ENCODE measurements at places on chromosomes 5 and 9.

- no peak for DNase-seq
Measured at GRCh38 chr5:171650597-171650996, 135.0 kb upstream of the SMIM23 start.

- DNase-seq: no peak
Measured at GRCh38 chr9:97307091-97307490, 368 bp upstream of the CCDC180 start.

- DNase-seq: no peak
Measured at GRCh38 chr9:89753472-89754055, 148.8 kb downstream of the GADD45G start.

GRCh38 chr9:108056084-108056804 lies 566.7 kb upstream of the KLF4 start:
- DNase-seq: no peak

DNA sequence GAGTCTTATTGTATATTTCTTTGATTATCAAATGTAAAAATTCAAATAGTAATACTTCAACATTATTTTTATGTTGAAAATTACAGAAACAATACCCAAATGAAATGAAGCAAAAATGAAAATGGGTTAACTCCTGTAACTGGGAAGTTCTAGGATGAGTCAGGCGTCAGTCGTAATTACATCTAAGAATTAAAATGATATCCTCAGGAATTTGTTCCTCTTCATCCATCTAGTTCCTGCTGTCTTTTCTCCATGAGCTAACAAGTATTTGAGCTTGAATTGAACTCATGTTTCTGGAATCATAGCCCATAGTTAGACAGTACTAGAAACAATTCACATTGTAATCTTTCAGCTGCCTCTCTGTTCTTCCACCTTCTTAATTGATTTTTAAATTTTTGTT lies 568.3 kb upstream of the TLE4 start:
- DNase-seq: no peak

DNA sequence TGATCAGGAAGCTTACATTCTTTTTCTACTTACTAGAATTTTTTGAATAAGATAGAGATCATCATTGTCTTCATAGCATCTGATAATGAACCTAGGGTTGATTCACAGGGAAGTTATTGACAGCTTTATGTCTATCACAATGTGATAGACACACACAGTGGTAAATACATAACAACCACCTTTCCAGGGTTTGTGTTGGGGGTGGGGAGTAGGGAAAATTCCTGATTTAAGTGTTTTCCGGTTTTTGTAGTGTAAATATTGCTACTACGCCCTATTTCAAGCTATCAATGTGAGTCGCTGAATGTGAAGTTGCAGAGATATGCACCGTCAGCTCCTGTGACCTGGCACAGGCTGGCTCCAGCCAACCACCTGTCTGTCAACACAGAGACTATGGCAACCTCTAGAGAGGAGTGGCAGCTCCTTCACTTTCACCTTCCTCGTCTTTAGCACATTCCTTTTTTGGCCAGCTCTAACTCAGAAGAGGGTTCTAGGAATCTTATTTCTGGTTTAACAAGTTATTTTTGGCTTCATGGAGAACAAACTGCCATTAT lies 224.9 kb downstream of the MAT2B start:
- DNase-seq: no peak

- no peak for DNase-seq
Measured at GRCh38 chr5:31944684-31945445, 229.3 kb downstream of the GOLPH3 start.

DNA sequence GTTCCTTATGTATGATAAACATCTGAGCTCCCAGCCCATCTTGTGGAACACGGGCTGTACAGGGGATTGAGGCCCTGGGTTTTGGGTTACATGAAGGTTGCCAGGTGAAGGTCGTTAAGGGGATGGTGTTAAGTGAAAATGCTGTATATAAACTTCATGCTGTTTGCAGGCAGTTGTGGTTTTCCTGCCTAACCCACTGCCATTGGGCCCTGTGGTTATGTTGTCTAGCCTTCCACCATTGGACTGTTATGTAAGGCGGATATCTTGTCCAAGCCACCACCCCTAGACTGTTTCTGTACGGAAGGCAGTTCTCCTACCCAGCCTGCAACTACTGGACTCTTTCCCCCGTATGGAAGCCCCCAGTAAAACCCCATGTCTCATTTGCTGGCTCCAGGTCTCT lies 246.1 kb downstream of the KIF4B start:
- no peak for DNase-seq

- no peak for DNase-seq
Measured at GRCh38 chr9:136057236-136058081, 37.6 kb downstream of the NACC2 start.

DNA sequence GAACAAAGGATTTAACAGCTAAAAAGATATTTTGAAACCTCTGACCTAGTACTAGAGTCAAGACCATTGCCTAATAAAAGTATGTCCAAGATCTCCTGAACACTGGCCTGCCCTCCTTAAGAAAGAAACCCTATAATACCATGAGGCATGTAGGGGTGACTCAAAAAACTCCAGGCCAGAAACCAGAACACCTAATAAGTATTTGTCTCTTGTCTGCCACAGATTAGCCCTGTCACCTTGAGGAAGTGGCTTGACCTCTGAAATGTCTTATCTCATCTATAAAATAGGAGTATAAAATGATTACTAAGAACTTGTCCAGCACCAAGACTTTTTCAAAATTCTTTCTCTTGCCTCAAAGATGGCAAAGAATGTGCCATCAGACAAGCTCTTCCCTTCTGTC lies 125.5 kb upstream of the RASGRF2 start:
- no peak for DNase-seq

GRCh38 chr5:36982146-36982545 lies 105.6 kb downstream of the NIPBL start:
- DNase-seq: no peak

GRCh38 chr5:178404987-178405386 lies 172.4 kb upstream of the PHYKPL start:
- DNase-seq: no peak

GRCh38 chr5:180142824-180143610 lies 66.0 kb downstream of the RASGEF1C start:
- DNase-seq: no peak

- no peak for DNase-seq
Measured at GRCh38 chr9:105204416-105204815, 40.0 kb upstream of the SLC44A1 start.

- peak; percentile 75 for DNase-seq
Measured at GRCh38 chr5:144189800-144190429, 19.2 kb downstream of the KCTD16 start.

DNA sequence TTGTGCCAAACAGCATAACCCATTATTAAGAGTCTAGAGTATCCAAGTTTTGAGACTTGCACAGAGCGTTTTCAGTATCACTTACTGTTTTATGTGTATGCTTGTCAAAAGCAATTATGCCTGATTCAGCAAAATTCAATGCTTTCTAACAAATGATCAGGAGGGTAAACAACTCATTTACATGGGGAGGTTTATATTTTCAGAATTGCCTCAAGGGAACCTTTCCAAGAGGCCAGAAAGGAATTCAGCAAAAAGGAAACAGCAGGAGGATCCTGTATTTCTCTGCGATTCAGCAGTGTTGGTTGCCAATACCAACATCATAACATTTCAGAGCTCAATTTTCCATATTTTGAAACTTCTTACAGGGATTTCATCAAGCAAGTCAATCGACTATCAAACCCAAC lies 69.3 kb upstream of the DAB2 start:
- no peak for DNase-seq

- no peak for DNase-seq
Measured at GRCh38 chr9:36099718-36100117, 36.8 kb upstream of the GLIPR2 start.

- no peak for DNase-seq
Measured at GRCh38 chr5:176350416-176350815, 11.1 kb downstream of the KIAA1191 start.

DNA sequence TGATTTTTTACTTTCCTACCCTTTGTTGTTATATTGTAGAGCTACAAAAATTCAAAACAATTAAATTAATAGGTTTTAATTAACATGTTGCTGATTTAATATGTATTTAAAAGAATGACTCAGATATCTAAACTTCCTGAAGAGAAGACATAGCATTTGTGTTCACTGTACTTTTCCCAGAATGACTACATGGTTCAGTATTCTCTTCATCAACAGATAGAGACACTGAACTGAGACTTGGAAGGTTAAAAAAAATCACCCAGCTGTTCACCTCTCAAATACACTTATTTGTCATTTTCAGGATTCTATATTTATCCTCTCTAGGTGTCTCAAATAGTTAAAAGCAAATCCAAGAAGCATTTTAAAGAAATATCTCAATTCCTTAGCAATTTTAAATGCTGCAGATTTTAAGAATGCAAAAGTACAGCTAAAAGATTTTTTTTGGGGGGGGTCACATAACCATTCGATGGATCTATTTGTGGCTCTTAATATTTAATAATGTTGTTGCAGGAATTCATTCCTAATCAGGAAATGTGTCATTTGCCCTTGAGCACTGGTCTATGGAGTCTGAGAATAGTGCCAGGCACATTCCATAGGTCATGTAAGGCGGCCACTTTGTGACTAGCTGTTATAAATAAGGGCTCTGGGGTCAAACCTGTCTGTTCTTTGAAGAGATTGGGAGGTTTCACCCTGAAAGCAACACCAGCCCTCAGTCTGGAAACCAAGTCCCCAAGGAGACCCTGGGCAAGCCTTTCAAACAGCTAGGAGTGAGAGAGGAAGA lies 463.1 kb downstream of the NR2F1-AS1 start:
- no peak for DNase-seq

GRCh38 chr9:5622016-5622415 lies 6.9 kb upstream of the RIC1 start:
- no peak for DNase-seq

- DNase-seq: no peak
Measured at GRCh38 chr9:121388140-121388905, 18.3 kb upstream of the STOM start.

- no peak for DNase-seq
Measured at GRCh38 chr9:97980479-97980803, 2.7 kb upstream of the ANP32B start.

GRCh38 chr9:69190863-69191181 lies 16.7 kb downstream of the TJP2 start:
- no peak for DNase-seq

- peak; percentile 27 for DNase-seq
Measured at GRCh38 chr5:90558344-90559192, at the start of gene ADGRV1. Gene ADGRV1 (plus strand): TSS chr5:90558797. CDS start chr5:90558896, 99 bp downstream.

DNA sequence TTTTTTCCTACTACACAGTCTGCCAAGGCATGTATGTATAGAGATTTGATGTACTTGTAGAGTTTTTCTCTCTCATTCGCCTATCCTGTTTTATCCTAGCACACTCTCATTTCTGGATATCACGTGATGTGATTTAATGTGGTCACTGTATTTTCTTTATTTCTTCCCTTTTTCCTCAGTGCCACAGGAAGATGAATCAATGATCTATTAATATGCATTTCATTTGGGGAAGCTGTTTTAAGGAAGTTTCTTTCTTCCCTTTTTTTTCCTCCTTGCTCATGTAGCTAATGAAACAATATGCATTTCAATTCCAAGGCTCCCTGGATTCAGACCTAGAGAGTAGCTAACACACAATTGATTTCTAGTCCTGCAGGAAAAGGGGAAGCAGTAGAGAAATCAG lies 506.3 kb upstream of the WWC1 start:
- DNase-seq: no peak

DNA sequence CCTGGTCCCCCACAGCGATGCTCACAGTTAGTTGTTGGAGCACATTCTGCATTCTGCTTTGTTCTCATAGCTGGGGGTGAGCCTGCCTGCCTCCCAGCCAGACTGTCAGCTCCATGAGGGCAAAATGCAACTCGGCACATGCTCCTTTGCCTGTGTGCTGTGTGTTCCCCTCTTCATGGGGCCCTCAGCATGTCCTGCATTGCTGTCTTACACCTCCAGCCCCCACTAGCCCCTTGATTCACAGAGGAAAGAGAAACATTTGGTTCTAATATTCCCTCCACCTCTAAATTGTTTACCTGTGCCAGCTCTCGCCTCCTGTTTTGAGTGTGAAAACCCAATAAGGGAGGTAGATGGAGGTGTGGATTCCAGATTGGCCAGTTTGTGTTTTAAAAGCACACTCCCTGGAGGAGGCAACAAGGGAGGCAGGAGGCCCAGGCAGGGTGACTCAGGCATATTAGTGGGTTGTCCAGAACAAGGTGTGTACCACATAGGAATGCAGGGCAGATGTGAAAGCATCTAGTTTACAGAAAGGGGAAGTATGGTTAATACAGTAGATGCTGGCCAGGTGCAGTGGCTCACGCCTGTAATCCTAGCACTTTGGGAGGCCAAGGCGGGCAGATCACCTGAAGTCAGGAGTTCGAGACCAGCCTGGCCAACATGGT lies 224.6 kb downstream of the AGTPBP1 start:
- DNase-seq: no peak

GRCh38 chr5:39017504-39017903 lies 56.7 kb downstream of the RICTOR start:
- no peak for DNase-seq

DNA sequence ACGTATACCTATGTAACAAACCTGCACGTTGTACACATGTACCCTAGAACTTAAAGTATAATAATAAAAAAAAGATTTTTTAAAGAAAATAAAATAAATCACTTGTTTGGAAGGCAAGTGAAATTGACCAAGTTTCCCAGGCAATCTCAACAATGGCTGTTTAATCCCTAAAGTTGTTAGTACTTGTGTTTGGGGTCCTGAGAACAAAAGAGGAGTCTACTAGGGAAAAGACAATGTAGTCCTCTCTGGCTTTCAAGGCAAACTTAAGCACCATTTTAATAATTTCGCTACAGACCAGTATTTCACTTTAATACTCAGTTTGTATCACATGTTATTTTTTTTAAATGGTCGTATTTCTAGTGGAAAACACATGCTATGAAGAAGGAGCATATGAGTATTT lies 14.2 kb downstream of the CEMIP2 start:
- no peak for DNase-seq

DNA sequence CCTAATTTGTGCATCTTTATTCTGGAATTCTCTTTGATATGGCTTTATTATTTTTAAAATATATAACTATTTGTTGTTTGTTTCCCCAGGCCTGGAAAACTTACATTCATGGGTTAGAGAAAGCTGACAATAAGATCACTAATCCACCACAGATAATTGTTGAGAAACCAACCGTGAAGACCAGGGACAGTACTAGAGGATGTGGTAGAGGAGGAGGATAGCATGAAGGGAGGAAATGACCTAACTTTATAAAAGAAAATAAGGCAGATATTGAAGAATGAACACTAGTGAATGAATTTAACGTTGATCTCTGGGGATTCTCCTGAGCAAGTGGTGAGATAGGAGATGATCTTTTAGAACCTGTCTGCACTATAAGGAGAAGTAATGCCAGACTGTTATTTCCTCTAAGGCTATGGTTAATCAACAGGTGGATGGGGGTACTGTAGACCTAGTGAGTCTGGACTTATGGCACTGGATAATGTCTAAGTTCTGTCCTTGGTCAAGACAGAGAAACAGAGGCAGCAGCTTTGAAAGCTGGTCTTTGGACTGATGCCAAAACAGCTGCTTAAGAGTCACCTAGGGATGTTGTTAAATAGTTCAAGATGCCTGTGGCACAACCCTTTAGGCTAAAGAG lies 52.4 kb downstream of the NREP start:
- no peak for DNase-seq

- DNase-seq: no peak
Measured at GRCh38 chr5:94028001-94028400, 286.6 kb upstream of the POU5F2 start.

GRCh38 chr5:78328585-78329173 lies 31.7 kb upstream of the SCAMP1 start:
- no peak for DNase-seq

- DNase-seq: no peak
Measured at GRCh38 chr9:79665369-79665768, 93.6 kb downstream of the TLE4 start.

GRCh38 chr5:1118231-1118698 lies 6.4 kb upstream of the SLC12A7 start:
- DNase-seq: no peak

- peak; percentile 16 for DNase-seq
Measured at GRCh38 chr9:125889476-125890419, 142.6 kb downstream of the PBX3 start.
